ENCODE measurements at places on chromosomes 16 and 17.
A peak's percentile ranks its signal among the peaks of the same experiment; 100 is the strongest.

GRCh38 chr17:5131146-5131715, 15.4 kb downstream of the USP6 start:
- DNase-seq = no peak

GRCh38 chr17:6901086-6901485, 69.6 kb upstream of the TEKT1 start:
- DNase-seq = no peak

GRCh38 chr17:60277258-60277657, 114.7 kb downstream of the USP32 start:
- DNase-seq = no peak

GRCh38 chr16:64615630-64616280, 506.1 kb downstream of the CDH11 start:
- DNase-seq = no peak

DNA sequence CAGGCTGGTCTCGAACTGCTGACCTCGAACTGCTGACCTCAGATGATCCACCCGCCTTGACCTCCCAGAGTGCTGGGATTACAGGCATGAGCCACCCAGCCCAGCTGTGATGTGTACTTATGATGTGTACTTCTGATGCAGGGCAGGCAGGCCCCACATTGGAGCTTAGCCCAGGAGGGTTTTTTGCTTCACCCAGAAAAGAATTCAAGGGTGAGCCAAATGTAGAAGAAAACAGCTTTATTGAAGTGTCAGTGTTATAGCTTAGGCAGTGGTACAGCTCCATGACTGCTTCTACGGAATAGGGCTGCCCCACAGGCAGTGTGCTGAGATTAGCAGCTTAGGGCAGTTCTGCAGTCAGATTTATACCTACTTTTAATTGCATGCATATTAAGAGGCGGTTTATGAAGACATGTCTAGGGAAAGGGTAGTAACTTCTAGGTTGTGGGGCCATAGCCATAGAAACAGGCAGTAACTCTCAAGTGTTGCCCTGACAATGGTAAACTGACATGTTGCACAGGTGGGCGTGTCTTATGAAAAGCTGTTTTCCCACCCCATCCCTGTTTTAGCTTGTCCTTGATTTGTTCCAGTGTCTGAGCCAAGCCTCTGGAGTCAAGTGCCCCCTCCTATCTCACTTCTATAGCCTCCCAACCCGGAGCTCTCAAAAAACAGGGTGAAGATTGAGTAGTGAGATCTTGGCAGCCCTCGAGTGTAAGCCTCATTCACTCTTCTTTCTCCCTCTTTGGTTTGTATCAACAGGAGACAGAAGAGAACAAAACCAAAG, 24.1 kb upstream of the POLR3E start:
- no peak for DNase-seq

GRCh38 chr17:73476890-73477350, 165.1 kb upstream of the CDC42EP4 start:
- no peak for DNase-seq

- no peak for DNase-seq
Measured at GRCh38 chr16:50756473-50756872, 14.6 kb downstream of the CYLD start.

- no peak for DNase-seq
Measured at GRCh38 chr16:31110106-31111034, 2.2 kb downstream of the BCKDK start.

- no peak for DNase-seq
Measured at GRCh38 chr16:75208242-75208825, 1.4 kb upstream of the CTRB2 start.

DNA sequence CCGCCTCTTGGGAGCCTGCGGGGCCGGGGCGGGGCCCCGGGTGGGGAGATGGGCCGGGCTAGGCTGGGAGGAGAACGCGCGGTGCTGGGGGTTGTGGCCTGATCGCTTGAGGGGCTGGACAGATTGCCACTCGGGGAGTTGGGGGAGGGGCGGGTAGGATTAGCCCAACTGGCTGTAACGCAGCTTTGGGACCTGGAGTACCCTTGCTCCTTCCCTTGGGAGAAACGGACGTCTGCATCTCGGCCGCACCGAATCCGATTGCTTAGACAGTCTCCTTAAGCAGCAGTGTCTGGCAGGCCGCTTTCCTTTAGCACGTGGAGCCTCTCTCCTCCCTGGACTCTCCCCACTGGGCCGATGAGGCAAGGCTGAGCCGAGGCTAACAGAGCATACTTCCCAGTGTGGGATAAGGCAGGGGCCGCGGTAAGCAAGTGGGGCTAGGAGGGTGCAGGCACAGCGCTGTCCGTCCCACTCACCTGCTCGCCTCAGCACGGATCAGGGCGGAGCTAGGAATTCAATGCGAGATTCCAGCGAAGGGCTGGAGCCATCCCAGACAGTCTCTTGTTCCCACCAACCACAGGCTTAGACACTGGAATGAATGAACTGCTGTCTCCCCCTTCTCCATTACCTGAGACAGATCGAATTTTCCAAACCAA, 540 bp upstream of the ACLY start:
- DNase-seq = no peak

GRCh38 chr16:71895679-71896365, 491 bp downstream of the IST1 start:
- DNase-seq = no peak

GRCh38 chr16:83813823-83814658, 6.3 kb downstream of the HSBP1 start:
- no peak for DNase-seq

DNA sequence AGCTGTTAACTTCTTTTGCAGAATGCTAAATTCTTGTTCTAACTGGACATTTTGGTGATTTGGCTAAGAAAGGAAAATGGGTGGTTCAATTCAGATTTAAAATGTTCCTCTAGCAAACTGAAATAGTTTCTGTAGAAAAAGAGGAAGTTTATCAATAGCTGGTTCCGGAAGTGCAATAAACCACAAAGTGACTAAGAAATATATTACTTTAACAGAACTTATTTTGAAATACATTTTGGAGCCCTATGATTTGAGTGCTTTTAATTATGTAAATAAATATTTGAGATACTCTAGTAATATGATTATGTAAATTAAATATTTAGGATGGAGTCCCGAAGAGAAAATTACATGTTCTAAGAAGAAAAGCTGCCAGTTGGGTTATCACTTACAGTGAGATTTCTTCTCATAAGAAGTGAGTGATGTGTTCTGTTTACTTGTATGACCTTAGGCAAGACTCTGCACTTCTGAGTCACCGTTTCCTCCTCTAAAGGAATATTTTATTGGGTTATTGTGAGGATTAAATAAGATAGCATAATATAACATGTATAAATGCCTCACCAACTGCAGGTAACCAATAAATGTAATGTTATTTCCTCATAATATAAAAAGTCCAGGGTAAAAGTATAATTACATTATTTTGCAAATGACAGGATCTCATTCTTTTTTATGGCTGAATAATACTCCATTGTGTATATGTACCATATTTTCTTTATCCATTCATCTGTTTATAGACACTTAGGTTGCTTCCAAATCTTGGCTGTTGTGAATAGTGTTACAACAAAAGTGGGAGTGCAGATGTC, at the start of gene EVI2B:
Gene EVI2B, minus strand, starts transcription at position 73 of the 800 bp plus-strand sequence. CDS start 8,445 bp downstream, outside the sequence.
- peak; percentile 90 for DNase-seq

- no peak for DNase-seq
Measured at GRCh38 chr16:65212240-65212639, 90.4 kb upstream of the CDH11 start.

- DNase-seq = no peak
Measured at GRCh38 chr17:62801553-62802114, 6.5 kb downstream of the MARCHF10 start.

DNA sequence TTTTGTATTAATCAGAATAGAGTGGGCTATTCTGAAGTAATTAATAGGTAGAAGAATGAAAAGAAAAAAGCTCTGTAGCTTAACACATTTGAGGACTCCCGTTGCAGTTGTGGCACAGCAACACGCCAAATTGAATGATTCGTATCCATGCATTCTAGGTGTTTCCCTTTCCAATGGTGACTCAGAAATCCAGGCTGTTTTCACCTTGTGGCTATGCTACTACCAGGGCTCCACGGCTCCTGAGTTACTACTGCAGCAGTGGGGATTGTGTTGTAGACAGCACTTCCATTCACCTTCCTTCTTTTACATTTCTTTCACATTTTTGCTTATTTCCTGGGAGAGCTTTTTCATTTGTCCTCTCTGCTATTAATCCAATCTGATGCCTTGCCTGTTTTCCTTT, 1616.4 kb downstream of the CDH8 start:
- no peak for DNase-seq

DNA sequence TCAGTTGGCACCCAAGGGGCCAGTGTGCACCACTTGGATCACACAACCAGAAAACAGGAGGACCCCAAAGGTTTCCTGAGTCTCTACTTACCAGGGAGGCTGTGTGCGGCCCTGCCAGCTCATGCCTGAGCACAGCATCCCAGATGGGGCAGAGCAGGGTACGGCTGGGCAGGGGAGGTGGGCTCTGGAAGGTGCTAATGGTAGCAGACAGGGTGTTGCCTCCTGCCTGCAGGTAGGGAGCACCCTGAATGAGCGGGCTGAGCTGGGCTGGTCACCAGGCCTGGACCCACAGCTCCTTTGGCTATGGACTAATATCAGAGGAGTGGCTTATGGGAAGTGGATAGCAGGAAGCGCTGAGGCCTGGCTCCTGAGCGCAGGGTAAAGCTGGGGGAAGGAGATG, 14.6 kb downstream of the RECQL5 start:
- no peak for DNase-seq

DNA sequence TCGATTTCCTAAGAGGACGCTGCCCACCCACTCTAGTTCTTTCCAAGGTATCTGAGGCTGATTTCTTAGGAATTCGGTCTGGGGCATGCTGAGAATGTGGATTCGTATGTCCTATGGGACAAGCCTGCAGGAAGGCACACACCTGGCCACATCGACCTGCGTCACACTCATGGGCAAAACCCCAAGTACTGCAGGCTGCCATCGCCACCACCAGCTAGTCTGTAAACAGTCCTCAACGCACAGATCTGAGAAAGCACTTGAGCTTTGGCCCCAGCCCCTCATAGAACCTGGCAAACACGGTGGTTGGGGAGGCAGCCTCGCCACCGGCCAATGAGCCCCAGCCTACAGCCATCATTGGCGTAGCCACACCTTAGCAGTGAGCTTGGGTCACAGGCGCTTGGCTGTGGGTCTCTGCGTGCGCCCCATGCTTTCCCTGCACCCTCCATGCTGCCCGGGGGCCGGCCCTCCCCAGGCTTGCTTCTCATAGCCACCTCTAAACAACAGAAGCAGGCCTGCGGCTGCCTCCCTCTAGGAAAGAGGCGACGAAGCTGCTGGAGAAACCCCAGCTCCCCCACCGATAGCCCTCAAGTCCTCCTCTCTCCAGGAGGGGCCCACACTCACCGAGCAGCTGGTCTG, 75.1 kb downstream of the ZNF778 start:
- no peak for DNase-seq

GRCh38 chr16:78310196-78310595, 210.7 kb downstream of the WWOX start:
- no peak for DNase-seq

GRCh38 chr16:20897253-20897897, 2.8 kb downstream of the DCUN1D3 start:
- DNase-seq = no peak

DNA sequence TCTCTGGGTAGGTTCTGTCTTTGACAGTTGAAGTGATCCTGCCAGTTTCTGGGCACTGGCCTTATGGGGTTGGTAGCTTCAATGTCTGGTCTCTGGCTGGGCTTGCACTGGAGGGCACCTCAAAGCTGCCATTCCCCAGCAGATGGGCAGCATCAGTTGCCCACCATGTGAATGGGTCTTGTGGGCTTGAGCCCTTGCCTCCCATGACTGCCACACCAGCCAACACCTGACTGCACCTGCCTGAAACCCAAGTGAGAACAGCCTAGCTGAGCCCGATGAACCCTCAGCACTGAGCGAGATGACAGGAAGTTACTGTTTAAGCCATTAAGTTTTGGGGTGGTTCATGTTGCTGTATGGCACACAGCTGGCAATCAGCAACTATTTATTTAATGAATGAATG, 69.1 kb upstream of the AXIN2 start:
- DNase-seq = no peak

- DNase-seq = no peak
Measured at GRCh38 chr17:59840329-59841090, 52.2 kb downstream of the TUBD1 start.

Measured in SK-N-MC (cell line).